ENCODE measurements at places on chromosomes 5 and 9.

GRCh38 chr5:172114875-172115422 lies 73.1 kb downstream of the STK10 start:
- no peak for DNase-seq

GRCh38 chr5:179623906-179624741 lies 653 bp upstream of the HNRNPH1 start:
- peak; percentile 93 for DNase-seq

- DNase-seq: peak; percentile 98
These were observed 2.0 kb downstream of the VCAN start for GRCh38 chr5:83473346-83474160.

- DNase-seq: no peak
These were observed 7.3 kb upstream of the NR4A3 start for GRCh38 chr9:99814359-99814758.

- DNase-seq: peak; percentile 26
These were observed 25.1 kb downstream of the FGF18 start for GRCh38 chr5:171444582-171444981.

DNA sequence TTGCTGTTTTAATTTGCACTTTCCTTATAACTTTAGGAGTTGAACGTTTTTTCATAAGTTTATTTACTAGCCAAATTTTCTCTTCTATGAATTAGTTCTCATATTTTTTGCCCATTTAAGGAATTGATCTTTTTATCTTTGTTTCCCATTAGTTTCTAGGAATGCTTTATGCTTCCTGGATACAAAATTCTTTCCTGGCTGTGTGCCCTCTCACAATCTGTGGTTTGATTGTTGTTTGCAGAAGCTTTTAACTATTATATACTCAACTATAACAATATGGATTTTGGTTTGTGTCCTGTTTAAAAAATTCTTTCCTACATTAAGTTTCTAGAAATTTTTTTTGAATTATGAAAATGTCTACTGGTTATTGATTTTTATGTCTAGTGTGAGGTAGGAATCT lies 206.3 kb downstream of the CSNK1G3 start:
- no peak for DNase-seq

DNA sequence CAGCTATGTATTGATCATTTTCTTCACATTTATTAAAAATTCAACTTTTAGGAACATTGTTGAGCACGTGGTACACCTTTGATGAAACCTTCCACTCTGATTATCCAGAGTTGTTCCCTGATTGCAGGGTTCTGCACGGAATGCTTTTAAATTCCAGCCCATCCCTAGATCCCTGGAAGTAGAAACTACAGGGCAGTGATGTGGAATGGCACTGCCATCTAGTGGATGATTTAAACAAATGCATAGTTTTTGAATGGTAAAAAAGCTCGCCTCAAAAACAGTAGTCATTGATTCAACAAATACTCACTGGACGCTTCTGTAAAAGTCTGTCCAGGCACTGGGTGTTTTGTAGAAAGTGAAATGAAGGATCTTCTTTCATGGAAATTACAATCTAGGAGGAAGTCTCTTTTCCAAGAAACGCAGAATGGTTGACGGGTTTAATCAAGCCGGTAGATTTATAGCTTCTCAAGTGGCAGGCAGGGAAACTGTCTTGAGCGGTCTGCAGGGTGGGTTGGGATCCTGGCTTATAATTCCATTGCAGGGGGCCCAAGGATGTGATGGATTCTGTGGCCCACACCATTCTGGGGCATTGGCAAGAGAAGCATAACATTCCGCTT lies 118.4 kb downstream of the ARHGAP26 start:
- DNase-seq: peak; percentile 83

DNA sequence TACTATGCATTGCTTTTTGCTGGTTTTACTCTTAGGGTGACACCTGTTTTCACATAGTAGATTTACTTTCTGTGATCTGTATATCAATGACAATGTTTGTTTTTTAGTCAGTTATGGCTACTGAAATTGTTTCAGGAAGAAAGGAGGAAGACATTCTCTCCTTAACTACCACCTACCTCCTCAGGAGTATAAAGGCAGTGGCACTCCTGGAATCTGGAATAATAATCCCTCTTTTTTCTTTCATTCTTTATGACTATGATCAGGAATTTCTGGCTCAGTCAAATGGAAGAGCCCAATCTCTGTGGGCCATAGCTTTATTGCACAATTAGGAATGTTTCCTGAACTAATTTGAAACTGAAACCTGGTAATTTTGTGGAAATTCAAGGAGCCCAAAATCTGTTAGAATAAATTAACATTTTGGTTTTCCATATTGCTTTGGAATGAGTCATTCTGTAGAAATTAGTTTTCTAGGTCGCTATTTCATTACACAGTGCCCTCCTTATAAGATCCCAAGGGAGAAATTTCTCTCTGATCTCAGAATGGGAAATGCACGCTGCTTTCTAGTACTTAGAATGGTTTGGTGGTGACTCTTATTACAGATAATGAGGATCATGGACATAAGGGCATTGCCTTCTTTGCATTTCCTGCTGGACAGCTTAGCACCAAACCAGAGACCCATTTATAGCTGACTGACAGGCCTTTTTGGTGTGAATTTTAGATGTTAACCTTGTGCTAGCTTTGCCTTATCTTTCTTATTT lies 95.3 kb upstream of the VLDLR start:
- no peak for DNase-seq

DNA sequence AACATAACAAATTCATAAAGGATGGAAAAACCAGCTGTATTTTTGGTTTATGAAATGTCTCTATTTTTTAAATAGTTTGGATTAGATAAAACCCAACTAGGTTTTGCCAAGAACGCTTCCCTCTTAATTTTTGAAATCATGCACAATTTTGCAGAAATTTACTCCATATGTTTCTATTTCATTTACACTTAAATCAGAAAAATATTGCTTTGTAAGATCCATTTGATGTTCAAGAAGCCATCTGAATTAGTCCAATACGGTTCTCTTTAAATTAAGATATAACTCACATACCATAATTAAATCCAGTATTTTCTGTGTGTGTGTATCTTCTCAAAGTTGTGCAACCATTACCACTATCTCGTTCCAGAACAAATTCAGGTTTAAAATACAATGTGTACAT lies 78.6 kb upstream of the FBXL7 start:
- DNase-seq: no peak

- DNase-seq: no peak
These were observed 704 bp upstream of the LHX6 start for GRCh38 chr9:122229485-122229837.

- DNase-seq: no peak
These were observed 25.6 kb upstream of the GSN start for GRCh38 chr9:121242219-121242958.

DNA sequence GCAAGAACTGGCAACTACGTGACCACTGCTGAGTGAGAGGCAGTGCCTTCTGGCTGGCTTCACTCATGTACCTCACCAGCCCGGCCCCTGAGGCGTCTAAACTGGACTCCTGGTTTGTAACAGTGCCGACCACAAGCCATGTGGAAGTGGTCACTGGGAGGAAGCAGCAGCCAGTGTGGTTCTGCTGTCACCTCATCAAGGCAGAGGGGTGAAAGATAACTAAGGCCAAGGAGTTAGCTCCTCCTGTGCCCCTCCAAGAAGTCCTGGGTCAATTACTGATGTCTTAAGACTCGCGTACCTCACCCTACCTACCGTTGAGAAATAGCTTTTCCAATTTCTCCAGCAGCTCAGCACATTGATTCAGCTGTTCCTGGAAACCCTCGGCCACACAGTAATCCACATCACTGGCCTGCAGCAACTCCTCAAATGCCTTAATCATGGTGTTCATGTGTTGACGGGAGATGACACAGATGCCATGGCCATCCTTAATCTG lies 142.9 kb downstream of the CDK5RAP2 start:
- DNase-seq: no peak

- no peak for DNase-seq
These were observed 5.0 kb downstream of the STC2 start for GRCh38 chr5:173323106-173323798.

- no peak for DNase-seq
These were observed 933.8 kb upstream of the DMAC1 start for GRCh38 chr9:8733131-8733954.

- no peak for DNase-seq
These were observed 364.2 kb upstream of the PDE4D start for GRCh38 chr5:60257596-60258271.

DNA sequence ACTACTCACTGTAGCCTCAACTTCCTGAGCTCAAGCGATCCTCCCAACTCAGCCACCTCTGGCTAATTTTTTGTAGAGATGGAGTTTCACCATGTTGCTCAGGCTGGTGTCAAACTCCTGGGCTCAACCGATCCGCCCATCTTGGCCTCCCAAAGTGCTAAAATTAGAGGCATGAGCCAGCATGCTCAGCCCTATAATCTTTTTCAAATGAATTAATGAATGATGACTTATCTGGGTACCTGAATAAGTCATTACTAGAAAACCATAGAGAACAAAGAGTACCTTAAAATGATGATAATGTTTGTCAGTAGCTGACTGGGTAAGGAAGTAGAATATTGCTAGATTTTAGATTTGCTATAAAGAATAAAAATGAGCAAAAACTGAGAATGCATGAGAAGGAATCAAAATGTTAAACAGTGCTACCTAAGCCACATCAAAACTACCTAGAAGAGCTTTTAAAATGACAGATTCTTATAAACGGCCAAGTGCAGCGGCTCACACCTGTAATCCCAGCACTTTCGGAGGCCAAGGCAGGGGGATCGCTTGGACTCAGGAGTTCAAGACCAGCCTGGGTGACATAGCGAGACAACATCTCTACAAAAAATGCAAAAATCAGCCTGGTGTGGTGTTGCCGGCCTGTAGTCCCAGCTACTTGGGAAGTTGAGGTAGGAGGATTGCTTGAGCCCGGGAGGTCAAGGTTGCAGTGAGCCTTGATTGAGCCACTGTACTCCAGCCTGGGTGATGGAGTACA lies 13.6 kb downstream of the FNBP1 start:
- DNase-seq: no peak

- peak; percentile 24 for DNase-seq
These were observed 1.8 kb upstream of the WDR31 start for GRCh38 chr9:113341712-113342410.

- no peak for DNase-seq
These were observed 22.1 kb downstream of the FAM240B start for GRCh38 chr9:38697776-38698300.

DNA sequence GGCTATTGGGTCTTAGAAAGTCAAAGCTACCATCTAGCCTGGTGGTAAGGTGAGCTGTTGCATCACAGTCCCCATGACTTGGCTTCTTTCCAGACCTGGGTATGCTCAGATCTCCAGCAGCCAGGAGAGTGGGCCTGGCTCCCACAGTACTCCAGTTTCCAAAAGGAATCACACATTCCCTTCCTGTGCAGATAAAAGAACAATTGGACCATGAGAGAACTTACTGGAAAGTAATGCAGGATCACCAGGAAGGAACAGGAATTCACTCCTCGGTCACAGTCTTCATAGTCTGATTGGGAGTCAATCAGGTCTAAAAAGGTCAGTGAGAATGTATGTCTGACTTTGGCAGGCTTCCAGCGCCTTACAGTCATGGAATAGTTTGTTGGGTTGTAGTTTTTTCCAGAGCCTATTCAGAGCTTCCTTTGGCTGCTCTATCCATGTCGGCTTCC lies 47.8 kb upstream of the CD180 start:
- DNase-seq: peak; percentile 69

DNA sequence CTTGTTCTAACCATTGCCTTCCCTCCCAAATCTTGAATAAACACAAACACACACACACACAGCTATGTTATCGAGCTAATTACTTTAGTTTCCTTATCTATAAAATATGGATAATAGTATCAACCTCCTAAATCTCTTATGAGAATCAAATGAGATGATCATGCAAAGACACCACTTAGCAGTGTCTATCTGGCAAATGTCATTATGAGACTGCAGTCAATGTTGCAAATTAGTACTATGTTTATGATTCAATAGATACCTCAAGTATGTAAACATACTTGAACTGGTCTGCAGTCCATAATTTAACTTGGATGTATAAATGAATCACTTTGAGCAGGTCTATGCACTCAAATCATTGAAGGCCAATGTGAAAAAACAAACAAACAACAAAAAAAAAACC lies 22.2 kb upstream of the ERAP2 start:
- DNase-seq: no peak

DNA sequence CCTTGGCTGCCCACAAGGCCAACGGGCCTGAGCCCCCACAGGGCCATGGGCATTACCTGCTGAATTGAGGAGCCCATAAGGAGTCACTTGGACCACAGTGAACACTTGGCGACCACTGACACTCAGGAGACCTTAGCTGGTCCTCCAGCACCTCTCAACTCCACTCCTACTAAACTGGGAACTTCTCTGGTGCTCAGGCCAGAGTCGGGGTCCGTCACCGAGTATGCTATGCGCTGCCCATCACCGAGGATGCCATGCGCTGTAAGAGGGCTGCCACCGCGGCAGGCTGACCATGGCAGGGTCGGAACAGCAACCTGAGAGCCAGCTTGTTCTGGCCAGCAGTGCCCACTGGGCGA lies 600 bp upstream of the SQSTM1 start:
- no peak for DNase-seq

GRCh38 chr5:131672776-131673175 lies 37.7 kb upstream of the RAPGEF6 start:
- no peak for DNase-seq

DNA sequence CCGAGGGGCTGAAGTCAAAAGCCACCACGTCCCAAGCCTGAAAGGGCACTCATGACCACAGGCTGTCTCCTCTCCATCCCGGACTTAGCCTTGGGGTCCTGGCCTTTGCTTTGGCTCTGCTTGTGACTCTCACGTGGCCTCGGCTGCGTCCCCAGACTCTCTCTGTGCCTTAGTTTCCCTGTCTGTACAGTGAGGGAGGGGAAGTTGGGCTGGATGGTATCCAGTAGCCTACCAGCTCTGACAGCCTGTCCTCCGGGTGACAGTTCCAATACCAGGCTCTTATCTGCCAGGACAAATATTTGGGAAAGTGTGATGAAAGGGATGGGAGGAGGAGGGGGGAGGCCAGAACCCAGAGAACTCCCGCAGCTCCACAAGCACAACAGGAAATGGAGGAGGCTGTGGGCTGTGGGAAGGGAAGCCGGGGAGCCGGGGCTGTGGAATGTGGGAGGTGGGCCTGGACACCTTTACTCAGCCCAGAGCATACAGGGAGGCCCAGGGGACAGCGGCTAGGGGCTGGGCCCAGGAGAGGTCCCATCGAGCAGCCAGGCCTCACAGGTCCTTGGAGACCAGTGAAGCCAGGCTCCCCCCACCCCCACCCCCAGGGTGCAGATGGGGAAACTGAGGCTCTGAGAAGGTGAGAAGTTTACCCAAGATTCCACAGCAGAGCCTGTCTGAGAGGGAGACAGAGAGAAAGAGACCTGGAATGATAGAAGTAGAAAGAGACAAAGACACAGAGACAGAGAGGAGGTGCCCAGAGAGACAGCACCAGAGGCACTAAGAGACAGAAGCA lies 18.3 kb downstream of the PDGFRB start:
- DNase-seq: no peak

DNA sequence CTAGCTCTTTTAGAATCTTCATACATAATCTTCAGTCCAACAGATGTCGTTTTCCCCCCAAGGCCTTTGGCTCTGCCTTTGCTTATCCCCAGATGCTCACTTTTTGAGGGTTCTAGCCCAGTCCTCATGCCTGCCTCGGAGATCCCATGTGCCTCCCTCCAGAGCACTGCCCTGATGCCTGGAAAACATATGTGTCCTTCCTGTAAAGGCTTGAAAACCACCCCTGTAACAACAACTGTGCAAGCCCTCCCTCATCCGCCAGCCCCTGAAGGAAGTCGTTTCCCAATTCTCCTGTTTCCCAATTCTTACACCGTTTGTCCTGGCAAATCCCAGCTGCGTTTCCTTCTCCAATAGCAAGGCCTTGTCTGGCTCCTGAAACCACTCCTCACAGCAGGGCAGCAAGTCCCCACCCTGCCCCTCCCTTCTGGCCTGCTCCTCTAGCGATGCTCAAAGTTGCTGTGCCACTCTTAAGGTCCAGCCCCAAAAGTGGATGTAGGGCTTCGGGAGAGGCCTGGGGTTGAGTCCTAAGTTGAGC lies 52.2 kb downstream of the SLC36A1 start:
- DNase-seq: peak; percentile 46
